ENCODE measurements at places on chromosomes 7 and 10.

GRCh38 chr10:119452396-119452795 is 90.1 kb downstream of the RGS10 start:
- no peak for DNase-seq

- DNase-seq, result no peak
Observed at GRCh38 chr10:43790147-43790546, 141.5 kb upstream of the ZNF32 start.

DNA sequence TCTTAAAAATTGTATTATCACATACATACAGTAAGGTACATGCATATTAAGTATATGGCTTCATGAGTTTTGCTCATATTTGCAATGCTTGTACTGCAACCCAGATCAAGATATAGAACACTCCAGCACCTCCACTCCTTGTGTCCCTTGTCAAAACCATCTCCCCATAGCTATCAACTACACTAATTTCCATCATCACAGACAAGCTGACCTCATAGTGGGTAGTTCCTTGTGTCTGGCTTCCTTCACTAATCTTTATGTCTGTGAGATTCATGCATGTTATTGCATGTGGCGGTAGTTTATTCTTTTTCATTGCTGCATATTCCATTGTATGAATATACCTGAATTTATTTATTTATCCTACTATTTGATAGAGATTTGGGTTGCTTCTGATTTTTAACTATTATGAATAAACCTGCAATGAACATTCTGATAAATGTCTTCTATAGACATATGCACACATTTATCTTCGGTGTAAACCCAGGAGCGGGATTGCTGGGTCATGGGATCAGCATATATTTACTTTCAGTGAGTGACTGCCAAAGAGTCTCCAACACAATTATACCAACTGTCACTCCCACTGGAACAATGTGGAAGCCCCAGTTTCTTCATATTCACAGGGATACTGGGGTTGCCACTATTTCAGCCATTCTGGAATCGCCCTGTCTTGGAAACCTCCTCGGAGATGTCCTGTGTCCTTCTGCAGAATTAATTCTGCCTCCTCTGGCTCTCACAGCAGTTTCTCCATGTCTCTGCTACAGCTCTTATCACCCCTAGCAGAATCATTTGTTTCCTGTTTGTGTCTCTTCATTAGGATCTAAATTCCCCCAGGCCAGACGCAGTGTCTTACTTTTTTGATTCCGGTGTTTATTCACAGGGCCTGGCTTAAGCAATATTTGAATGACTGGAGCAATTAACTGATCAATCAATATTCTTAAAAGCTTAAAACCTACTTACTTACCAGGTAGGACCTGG is 14.7 kb upstream of the ADAM12 start:
- DNase-seq, result no peak

- DNase-seq, result no peak
Observed at GRCh38 chr10:75862935-75863334, 431.5 kb downstream of the LRMDA start.

- no peak for DNase-seq
Observed at GRCh38 chr7:99540542-99540941, 11.4 kb downstream of the FAM200A start.

DNA sequence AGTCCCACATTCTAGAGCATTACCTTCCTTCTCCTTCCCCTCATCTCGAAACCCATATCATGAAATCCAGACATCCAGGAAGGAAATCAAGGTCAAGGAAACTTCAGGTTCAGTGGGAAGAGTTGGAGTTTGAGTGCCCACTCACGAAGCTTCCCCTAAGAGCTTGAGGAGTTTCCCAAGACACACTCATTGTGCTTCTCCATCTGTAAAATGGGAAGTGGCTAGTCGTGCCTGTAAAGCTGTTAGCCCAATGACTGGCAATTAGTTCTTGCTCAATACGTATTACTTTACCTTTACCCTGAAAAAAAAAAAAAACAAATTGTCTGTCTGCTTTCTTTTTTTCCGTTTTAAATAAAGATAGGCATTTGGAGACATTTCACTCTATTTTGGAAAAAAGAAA is 42.3 kb downstream of the GPAM start:
- no peak for DNase-seq

GRCh38 chr7:7131273-7131672 is 51.1 kb upstream of the C1GALT1 start:
- peak; percentile 89 for DNase-seq

DNA sequence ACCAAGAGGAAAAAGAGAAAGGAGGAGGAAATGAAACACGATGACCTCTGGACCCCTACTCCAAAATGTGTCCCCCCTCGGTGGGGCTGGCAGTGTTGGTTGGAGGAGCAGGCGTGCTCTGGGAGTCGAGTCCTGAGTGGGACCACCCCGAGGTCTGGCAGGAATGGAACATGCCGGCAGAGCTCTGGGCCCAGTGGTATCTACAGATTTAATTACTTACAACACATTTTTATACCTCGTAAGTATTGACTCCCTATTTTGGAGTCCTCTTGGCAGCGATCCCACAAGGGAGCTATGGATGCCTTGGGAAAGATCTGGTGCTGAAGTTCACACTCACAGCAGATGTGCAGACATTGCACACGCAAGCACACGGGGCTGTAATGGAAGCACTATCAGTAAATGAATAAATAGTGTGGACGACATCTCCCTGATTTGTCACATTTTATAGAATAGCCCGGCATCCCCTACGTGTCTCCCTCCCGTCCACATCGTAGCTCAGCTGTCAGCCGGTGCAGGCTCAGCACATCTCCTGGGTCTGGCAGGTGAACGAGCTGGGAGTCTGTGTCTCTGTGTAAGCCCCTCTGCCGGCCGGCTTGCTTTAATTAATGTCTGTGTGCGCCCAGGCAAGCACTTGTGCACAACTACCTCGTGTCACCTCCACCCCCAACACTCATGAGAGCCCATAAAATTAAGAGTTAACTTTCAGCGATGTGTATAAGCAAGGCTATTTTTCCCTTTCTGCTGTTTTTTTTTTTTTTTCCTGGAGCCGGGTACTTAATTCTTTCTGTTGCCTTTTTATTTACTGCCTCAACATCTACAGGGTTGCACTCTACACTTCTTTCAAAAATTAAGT is 603.2 kb downstream of the LRMDA start:
- no peak for DNase-seq

- no peak for DNase-seq
Observed at GRCh38 chr7:92498557-92498956, 20.8 kb upstream of the ERVW-1 start.

DNA sequence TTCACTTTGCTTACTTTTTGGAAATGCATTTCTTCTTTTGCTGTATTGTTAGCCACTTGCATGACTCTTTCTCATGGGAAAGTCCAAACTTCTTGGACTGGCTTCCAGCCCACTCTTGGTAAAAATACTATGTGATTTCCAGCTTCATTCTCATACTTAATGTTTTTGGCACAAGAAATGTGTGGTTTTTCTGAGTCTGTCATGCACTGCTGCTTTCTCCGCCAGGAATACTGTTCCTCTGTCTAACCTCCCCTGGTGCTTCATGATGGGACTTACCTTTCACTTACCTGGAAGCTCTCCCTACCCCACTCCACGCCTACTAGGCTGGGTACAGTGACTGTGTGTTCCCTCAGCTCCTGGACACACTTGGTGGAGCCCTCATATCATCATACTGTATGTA is 18.7 kb downstream of the MGAM2 start:
- no peak for DNase-seq

DNA sequence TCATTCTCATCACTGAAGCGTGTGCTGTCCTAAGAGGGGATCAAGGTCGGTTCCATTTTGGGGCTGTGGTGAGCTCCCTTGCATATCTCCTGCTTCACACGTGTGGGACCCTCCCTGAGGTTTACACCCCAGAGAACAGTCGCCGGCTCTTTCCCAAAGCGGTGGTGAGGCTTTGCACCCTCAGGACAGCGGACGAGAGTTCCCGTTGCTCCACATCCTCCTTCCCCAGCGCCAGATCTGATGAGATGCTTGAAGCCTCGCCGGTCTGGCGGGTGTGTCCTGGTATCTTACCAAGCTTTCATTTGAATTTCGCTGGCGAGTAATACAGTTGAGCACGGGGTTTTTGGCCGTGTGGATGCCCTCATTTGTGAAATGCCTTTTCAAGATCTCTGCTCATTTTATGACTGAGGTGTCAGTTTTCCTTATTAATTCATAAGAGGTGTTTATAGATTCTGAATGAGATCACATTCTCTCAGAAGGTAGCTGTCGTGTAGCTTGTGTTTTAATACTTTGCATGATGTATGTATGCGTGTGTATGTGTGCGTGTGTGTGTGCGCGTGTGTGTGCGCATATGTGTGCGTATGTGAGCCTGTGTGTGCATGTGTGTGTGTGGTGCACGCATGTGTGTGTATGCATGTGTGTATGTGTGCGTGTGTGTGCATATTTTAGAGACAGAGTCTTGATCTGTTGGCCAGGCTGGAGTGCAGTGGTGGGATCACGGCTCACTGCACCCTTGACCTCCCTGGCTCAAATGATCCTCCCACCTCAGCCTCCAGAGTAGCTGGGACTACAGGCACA is 30.7 kb downstream of the ELFN1 start:
- DNase-seq, result no peak

- DNase-seq, result no peak
Observed at GRCh38 chr7:78260826-78261225, 462.3 kb downstream of the PHTF2 start.

DNA sequence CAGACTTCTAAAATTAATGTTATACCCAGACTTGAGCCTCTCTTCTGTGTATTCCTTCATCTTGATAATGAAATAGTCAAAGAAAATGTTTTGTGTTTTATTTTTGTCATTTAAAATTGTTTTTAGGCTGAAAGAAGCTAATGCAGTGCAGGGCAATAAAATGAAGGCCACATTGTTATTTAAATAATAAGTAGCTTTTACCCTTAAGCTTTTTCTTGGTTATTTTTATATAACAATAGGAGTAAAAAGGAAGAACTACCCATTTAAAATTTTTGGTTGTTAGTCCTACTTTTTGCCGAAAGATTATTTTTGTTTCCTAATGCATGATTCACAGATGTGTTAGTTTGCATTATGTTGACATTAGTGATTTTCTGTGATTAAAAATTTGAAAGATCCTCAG is 181.0 kb upstream of the MEOX2 start:
- no peak for DNase-seq

GRCh38 chr7:143355450-143356385 is 6.8 kb downstream of the FAM131B start:
- DNase-seq, result peak; percentile 40

DNA sequence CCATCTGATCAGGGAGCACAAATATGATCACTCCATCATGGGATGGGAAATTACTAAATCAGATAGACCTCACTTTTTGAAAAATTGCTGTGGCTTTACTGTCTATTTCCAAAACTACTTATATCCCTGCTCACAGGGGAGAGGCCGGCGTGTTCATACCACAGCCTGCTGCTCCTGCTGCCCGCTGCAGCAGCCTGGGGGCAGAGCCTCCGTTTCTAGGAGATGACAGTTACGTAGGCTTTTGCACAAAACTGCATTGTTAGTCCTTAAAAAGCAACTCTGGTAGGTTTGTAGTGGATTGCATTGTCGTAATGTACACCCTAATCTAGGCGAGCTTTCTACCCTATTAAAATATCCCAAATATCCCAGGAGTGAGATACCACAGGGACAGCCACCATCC is 203.7 kb downstream of the EBF3 start:
- DNase-seq, result no peak

DNA sequence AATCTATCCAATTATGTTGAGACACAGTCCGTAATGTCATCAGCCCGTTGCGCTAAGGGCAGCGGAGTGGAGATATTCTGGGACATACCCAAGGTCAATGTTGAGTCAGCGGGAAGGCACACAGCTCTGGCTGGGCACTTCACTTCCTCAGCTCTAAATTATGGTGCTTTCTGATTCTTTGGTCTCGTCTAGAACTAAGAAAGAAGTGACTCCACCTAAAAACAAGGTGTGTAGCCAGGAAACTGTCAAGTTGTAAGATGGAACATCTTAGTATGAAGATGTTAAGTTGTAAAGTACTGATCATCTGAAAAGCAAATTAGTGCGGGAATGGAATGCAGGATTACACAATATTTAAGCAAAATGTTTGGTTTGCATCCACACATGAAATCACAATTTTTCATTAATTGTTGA is 43.1 kb downstream of the BAIAP2L1 start:
- DNase-seq, result no peak

- no peak for DNase-seq
Observed at GRCh38 chr10:14474656-14475055, 143.9 kb upstream of the FRMD4A start.

GRCh38 chr7:40784176-40784575 is 649.4 kb downstream of the SUGCT start:
- DNase-seq, result no peak
